ENCODE measurements at places on chromosomes 7 and 10.

DNA sequence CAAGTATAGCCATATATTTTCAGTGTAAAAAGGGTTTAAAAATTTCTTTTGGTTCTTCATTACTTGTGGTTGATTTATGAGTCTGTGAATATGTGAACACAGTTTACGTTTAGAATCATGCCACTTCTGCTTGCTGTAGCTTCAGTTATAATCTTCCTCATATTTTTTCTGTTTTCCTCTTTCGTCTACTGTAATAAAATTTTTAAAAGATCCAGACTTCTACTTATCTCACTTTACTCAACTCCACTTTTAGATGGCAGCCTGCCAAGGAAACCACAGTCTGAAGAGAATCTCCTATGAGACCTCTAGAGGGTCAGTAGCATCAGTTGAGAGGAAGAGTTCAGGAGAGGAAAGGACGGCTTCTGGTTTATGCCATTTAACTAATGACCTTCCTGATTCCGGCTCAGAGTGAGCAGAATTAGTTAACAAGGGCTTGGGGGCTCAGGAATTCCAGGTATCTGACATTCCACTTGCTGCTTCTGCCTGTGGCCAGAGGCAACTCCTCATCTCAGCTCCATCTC is 21.4 kb downstream of the CREB5 start:
- peak; percentile 34 for DNase-seq

- DNase-seq: no peak
Measured at GRCh38 chr10:70973275-70973674, 84.9 kb upstream of the PCBD1 start.

GRCh38 chr10:11691319-11691755 is 50.8 kb upstream of the ECHDC3 start:
- no peak for DNase-seq

DNA sequence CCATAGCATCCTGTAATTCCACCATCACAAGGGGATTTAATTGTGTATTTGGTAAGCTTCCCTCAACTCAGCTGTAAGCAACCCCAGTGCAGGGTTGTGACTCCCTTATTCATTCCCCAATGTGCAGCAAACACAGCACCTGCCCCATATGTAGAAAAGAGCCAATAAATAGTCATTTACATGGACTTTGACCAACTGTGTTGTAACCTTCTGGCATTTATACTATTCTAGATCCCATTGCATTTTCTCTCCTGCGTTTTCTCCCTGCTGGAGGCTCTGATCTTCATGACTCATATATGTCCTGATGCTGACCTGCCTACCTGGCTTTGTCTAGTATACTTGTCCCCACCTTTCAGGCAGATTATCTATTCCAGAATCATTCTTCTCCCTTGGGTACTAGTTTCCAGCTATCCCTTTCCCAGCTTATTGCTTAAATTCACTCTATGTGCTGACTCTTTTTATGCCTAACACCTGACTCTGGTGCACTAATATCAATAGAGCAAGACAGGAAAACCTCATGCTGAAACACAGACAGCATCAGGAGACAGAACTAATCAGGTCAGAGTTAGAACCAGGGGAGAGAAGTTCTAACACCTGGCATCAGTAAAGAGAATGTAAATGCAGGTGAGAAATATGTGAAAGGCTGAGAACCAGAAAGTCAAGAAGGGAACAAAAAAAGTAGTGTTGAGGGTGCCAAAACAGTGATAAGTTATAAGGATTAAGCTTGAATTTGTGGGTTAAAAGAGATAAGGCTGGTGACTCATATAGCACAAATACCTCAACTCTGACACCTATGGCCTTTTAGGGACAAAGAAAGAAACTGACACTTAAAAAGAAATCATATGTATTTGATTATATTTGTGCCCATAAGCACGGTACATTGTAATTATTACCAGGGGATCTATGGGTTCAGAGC is 402.7 kb downstream of the IPMK start:
- no peak for DNase-seq

GRCh38 chr10:69505636-69506318 is 54.5 kb downstream of the TSPAN15 start:
- DNase-seq: no peak

DNA sequence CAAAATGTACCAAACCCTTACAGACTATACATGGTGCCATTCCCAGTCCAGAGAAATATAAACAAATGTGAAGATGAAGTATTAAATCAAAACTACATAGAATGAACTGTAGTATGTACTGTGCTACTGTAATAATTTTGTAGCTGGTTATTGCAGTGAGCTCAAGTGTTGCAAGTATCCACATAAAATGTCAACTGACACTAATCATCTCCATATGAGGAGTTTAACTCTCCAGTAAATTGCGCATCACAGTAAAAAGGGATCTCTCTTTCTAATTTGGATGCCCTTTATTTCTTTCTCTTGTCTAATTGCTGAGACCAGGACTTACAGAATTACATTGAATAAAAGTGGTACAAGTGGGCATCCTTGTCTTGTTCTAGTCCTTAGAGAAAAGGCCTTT is 165.5 kb downstream of the CPED1 start:
- DNase-seq: no peak

DNA sequence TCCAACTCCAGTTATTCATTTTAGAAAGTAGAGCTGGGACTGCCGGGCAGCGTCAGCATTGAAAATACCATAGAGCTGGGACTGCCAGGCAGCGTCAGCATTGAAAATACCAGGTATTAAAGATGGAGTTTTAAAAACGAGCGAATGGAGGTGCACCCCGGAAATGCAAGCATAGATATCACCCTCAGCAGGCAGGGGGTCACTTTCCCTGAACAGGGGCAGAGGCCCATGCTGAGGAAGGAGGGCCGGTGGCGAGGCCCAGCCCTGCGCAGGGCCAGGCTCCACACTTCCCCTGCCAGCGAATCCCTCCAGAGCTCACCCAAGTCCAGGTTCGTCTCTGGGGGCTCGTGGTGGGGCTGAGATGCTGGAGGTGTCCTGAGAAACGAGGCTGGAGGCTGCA is 84.8 kb upstream of the DIP2C start:
- DNase-seq: no peak

DNA sequence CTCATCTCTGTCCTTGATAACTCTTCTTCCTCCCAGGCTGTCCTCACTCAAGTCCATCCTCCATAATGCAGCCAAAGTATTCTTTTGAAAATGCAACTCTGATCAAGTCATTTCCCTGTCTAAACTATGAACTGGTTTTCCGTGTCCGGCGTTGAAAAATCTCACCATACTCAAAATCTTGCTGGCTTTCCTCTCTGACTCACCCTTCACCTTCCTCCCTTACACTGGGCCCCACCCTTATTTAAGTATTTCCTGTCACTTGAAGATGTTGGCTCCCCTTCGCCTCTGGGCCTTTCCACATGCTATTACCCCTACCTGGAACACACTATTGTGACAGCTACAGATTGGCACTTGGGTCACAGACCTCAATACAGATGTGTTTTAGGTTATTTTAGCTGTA is 515.6 kb downstream of the INHBA start:
- DNase-seq: no peak

DNA sequence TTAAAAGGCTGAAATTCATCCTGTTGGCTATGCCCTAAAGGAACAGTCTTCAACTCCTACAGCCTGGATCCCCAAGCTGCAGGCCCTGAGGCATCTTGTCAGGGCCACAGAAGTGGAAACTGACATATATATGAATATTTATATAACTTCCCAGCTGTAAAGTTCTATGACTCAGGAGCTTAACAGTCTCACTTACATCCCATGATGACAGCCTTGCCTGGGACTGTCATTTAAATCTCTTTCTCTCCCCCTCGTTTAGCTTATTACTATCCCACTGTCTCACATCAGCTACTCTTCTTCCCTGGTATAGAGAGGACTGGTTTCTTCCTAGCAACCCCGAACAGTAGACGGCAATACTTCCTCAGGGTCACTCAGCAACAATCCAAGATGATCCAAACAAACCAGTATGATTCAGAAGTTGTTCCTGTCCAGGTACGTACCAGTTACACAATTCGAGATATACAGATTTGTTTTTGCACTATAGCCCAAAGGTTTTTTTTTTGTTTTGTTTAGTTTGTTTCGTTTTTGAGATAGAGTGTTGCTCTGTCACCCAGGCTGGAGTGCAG is 22.7 kb downstream of the KIAA1549 start:
- DNase-seq: no peak

DNA sequence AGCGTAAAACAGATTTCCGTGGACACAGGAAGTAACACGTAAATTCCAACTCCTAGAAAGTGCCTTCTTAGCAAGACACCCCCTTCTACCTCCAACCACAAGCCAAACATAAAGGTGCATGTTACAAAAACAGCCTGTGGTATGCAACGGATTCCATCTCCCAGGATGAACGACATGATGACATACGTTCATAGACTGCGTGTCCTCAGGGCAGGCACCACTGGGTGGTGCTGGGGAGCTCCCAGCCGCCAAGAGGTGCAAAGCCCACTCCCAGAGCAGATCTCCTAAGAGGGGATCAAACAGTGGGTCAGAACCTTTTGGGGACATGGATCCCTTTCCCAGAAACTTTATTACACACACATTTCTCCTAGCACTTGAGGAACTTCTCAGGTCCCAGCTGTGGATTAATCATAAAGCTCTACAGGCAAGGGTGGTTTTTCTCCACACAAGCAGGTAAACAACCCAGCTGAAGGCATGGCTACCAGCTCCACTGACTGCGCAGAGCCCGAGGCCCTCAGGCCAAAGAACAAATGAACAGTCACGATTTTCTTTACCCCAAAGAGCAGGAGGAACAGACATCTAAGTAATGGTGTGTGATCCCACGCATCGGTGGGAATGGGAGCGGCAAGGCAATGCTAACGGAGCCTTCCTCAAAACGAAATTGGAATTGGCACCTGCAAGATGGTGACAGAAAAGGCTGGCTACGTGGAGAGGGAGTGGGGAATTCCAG is 13.8 kb downstream of the PSAP start:
- no peak for DNase-seq

- DNase-seq: no peak
Measured at GRCh38 chr7:14787551-14787950, 115.0 kb downstream of the DGKB start.

DNA sequence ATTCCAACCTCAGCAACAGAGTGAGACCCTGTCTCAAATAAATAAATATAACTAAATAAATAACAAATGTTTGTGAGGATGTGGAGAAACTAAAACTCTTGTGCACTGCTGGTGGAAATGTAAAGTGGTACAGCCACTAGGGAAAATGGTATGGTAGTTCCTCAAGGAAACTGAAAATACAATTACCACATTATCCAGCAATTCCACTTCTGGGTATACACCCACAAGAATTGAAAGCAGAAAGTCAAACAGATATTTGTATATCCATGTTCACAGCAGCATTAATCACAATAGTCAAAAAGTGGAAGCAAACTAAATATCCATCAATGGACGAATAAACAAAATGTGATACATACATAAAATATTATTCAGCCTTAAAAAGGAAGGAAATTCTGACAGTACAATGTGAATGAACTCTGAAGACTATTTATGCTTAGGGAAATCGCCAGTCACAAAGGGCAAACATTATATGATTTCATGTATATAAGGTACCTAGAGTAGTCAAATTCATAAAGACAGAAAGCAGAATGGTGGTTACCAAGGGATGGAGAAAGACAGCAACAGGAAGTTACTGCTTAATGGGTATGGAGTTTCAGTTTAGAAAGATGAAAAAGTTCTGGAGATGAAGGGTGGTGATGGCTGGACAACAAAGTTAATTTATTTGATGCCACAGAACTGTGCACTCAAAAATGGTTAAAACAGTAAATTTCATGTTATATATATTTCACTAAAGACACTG is 9.8 kb downstream of the ARHGAP12 start:
- peak; percentile 48 for DNase-seq

DNA sequence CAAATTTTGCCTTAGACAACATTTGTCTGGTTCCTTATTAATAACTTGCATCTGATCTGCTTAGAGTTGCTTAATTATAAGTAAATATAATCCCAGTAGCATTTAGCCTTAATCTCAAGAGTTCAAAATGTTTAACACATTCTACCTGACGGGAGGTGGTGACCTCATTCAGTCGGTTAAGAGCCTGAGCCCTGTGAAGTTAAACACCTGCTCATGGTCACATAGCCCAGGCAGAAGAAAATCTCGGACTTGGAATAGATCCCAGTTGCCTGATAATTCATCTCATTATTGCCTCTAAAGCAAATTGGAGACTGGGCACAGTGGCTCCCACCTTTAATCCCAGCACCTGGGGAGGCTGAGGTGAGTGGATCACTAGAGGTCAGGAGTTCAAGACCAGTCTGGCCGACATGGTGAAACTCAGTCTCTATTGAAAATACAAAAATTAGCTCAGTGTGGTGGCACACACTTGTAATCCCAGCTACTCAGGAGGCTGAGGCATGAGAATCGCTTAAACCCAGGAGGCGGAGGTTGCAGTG is 18.6 kb upstream of the ASCC1 start:
- DNase-seq: no peak

DNA sequence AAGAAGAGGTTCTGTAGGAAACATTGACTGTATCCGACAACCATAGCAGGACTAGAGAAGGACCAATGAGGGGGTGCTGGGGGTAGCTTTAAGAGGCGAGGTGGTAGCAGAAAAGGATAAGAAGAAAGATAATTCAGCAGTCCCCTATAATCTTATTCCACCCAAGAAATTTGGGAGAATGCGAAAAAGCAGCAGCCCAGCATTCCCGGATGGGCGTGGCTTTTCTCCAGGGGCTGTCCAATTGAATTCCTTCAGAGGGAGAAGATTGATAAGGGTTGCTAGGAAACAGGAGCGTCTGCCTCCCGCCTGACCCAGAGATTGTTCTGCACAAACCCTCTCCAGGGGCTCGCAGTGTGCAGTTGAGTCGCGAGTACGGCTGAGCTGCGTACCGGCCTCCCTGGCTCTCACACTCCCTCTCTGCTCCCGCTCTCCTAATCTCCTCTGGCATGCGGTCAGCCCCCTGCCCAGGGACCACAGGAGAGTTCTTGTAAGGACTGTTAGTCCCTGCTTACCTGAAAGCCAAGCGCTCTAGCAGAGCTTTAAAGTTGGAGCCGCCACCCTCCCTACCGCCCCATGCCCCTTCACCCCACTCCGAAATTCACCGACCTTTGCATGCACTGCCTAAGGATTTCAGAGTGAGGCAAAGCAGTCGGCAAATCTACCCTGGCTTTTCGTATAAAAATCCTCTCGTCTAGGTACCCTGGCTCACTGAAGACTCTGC is at the start of gene GRM3:
Gene GRM3 (plus strand): TSS at position 349 of the 721 bp plus-strand sequence. CDS start 121,237 bp downstream, outside the sequence.
- no peak for DNase-seq

DNA sequence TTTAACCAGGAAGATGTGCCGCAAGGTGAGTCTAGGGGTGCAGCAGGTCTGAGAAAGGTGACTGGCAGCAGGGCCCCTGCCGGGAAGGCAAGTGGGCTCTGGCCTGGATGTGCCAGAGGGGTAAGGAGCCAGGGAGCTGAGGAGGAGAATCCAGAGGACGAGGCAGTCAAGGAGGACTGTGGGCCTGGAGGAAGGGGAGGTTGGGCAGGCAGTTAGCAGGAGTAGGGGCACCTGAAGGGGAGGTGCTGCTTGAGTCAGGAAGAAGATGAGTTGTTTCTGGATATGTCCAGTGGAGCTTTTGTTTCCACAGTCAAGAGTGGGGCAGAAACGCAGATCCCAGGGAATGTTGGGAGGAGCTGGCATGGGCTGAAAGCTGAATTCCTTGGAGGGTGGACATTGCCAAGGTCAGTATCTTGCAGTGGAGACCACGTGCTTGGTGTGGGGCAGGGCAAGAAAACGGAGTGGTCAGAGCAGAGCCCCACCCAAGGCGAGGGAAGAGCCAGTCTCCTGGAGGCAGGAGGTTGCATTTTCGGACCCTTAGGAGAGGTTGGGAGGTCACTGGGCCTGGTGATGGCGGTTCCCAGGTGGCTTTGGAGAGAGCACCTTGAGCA is 34.0 kb downstream of the MINDY4 start:
- DNase-seq: no peak
